Right ventricle myocardium superior (tissue), 1 donor: ENCODE measurements at places on chromosomes 2 and 18. TPM values are rescaled to one million over a fixed set of nuclear protein-coding genes. Genes with fewer than 3 reads are reported as not detected.

LYPD6B gene
- total RNA-seq = not detected

HS1BP3 gene
- 19.7 TPM for total RNA-seq

CEBPZ gene
- total RNA-seq = 30.1 TPM

NOSTRIN gene
- total RNA-seq = 14.0 TPM

CHST9 gene
- total RNA-seq = 8.7 TPM

POU3F3 gene
- not detected for total RNA-seq

LHCGR gene
- not detected for total RNA-seq

ST6GAL2 gene
- total RNA-seq = not detected

FOXD4L1 gene
- not detected for total RNA-seq

SKOR2 gene
- total RNA-seq = not detected

ABHD1 gene
- 4.0 TPM for total RNA-seq

DNA sequence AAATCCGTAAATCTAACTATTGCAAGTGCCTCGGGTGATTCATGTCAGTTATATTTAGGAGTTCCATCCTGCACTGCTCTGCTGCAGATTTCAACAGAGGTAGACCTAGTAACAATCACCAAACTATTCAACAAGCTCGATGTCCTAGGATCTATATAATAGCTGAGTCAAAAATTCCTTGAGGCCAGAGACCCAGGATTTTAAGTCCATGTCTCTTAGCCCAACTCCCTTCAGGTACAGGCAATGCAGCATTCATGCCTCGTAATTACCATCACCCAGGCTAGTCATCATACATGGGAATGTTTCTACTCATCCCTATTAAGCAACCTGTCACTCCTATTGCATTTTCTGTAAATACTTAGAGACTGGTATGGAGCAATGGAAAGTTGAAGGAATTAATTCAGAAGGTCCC is 729 bp downstream of the TM4SF20 start:
- DNase-seq = no peak

DNA sequence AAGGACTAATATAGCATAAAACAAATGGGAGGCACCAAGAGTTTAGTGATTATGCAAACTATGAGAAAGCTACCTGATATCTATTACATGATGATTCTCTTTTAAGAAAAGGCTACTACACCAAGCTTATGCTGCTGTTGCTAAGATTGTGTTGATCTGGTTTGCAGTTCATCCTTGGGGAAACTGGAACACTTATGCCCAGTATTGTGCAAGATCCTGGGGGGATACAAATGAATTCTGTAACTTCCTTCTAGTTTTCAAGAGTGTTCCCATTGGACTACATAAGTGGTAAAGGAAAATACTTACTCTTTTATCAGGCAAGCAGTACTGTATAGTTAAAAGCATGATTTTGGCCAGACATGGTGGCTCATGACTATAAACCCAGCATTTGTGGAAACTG is 3.1 kb upstream of the NMI start:
- DNase-seq = no peak

- no peak for DNase-seq
Measured at GRCh38 chr2:38671946-38672345, 6.0 kb downstream of the GALM start.

DNA sequence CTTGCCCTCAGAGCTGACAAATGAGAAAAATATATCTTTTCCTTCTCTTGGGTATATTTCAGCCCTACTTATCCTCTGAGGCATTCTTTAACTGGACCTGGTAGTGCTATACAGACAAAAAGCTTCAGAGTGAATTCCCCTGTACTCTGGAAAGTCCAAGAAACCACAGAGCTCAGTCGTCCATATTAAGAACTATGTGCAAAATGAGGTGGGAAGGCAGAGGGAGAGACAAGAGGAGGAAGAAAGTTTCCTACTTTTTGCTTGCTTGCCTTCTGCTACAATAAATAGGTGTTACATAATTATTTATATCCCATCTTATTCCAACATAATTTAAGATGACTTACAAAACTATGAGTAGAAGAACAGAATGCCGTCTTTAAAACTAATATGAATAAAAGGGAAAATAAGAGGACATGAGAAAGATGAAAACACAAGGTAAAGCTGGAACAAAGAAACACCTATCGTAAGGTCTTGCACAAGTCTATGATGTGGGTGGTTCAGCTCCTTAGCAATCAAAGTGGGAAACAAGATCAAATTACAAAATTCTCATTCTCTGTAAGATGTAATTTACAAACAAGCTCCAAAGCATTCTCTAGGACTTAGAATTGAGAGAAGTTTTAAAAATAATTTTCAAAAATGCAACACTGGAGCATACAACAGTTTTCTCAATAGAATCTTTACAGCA is 97.9 kb downstream of the BAZ2B start:
- DNase-seq = no peak

DNA sequence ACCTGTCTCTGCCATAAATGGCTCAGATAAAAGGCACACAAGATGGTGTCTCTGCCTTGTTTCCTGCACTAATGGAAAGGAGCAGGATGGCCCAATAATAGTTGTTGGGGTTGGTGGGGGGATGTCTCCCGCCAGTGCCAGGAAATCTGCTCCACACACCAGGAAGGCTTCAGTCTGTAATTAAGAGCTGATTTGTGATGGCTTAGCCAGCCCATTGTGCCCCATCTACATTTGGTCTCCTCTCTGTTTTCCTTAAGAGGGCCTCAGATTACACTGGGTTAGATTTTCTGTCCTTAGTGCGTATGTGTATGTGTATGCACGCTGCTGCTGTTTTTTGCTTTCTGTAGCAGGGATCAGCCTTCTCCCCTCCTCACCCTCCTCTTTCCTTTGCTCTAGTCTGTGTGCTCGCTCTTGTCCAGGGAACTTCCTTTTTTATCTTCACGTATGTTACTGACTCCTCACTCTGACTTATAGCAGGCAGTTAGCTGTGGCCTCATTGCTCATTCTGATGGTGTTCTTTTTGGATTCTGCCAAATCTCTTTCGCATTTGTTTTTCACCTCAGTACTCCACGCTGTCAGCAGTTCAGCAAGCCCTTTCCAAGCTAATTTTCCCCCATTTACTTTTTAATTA is 33.4 kb upstream of the MGAT5 start:
- no peak for DNase-seq

GRCh38 chr2:228180181-228181097 is 1.0 kb downstream of the SPHKAP start:
- peak; percentile 47 for DNase-seq

- no peak for DNase-seq
Measured at GRCh38 chr2:63408530-63408929, 179.7 kb downstream of the WDPCP start.

DNA sequence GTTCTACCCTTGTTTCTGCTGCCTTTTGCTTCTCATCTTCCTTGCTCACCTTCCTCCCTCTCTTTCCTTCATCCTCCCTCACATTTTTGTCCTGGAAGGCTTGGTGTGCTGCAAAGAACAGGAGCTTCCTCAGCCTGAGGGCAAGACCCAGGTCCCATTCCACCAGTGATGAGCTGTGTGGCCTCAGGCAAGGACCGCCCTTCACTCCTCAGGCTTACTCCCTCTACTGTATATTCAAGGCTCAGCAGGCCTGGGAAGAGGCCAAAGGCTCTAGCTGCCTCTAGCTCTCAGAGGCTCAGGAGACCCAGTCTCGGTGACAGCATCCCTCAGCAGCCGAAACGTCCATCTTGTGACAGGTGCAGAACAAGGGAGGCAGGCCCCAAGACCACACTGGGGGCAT is 97.5 kb downstream of the MRO start:
- no peak for DNase-seq

GRCh38 chr2:75327334-75327733 is 128.0 kb upstream of the TACR1 start:
- no peak for DNase-seq

- peak; percentile 7 for DNase-seq
Measured at GRCh38 chr2:23522726-23523372, 137.9 kb downstream of the KLHL29 start.

DNA sequence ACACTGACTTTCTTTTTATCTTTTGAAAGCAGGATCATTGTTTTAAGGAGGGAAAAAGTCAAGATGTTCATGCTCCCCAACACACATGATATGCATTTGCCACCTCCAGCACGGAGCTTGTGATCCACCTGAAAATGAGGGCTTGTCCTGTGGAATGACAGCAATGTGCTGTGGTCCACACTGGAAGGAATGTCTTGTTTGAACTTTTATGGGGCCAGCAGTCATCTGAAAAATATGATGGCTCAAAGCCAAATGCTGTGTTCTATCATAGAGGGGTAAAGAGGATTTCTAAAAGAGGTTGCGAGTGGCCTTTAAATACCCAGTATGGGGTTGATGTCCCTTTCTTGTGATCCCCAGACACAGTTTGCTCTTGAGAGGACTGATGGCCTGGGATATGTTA is 226.5 kb upstream of the SPRED2 start:
- no peak for DNase-seq

GRCh38 chr2:85590950-85591349 is 4.6 kb upstream of the RNF181 start:
- DNase-seq = no peak

DNA sequence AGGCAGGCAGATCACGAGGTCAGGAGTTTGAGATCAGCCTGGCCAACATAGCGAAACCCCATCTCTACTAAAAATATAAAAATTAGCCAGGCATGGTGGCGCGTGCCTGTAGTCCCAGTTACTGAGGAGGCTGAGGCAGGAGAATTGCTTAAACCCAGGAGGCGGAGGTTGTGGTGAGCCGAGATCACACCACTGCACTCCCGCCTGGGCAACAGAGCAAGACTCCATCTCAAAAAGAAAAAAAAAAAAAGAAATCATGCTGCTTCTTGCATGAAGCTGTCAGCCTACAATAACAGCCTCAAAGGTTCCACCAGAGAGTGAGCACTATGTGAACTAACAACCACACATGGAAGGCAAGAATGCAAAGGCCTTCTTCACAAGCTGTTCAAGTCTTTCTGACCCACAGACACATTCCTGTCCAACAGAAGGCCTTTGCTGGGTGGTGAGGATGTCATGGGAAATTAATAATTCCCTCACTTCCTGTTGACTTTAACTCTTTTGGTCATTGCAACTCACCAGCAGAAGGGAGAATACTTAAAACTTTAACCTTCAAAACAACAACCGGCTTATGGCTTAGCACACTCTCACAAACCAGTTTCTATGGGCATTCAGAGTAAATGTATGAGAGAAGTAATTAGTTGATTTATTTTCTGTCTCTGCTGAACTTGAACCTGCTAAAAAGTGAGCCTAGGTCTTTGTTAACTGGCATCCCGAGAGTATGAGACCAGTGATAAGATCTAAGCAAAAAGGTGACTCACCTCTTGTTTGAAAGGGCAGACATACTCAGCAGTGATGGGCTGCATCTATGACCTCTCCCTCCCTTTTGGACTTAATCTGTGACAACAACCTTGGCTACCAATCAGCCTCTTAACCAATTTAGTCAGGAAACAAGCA is 11.8 kb downstream of the PLEKHM3 start:
- no peak for DNase-seq
